ENCODE measurements at places on chromosomes 5 and 9. TPM values are rescaled to one million over a fixed set of nuclear protein-coding genes. Genes with fewer than 3 reads are reported as not detected.

Gene CARD9
- 2.6 TPM for polyA plus RNA-seq

Gene CDC25C
- polyA plus RNA-seq, result 0.03 TPM

Gene PCDHGA4
- 0.98 TPM for polyA plus RNA-seq

Gene GABRA1
- not detected for polyA plus RNA-seq

All from adipose tissue (tissue), 3 donors.